ENCODE measurements at places on chromosomes 4 and X.

- no peak for DNase-seq
Observed at GRCh38 chr4:43458293-43458692, 565.8 kb downstream of the GRXCR1 start.

GRCh38 chr4:102707150-102707549, 53.6 kb downstream of the MANBA start:
- no peak for DNase-seq

GRCh38 chrX:136417806-136418205, 69.9 kb upstream of the BRS3 start:
- no peak for DNase-seq

GRCh38 chrX:150594584-150594983, 26.2 kb downstream of the MTM1 start:
- no peak for DNase-seq

- DNase-seq = no peak
Observed at GRCh38 chr4:173056271-173056670, 112.3 kb upstream of the GALNT7 start.

DNA sequence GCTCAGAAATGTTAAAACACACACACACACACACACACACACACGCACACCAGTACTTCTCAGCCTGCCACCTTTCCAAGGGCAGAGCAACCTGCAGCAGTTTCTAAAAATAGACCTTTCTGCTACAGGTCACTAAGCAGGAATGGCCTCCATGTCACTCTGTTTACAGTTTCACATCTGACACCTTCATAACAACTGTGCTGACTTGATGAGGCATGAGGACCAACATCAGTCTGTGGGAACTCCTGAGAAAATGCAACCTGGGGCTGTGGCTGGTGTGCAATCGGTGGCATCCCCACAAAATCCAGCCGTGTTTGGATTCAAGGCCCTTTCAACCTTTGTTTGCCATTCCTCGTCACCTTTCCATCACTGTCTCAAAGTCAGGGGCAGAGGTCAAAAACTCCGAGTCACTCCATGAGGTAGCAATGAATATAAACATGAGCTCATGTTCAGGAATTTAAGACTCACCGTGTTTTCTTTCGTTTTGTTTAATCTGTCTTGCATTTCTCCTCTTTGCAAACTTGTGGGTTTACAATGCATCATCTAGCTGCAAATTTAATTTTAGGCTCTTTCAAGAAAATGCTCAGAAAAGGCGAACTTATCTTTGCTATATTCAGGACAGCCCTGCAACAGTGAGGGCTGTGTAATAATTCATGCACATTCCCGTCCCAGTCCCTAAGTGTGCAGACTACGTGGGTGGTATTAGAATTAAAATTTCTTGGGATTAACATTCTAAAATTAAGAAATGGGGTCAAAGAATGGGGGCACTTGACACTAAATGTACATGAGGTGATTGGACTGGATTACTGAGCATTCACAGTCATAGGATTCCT, 135.3 kb downstream of the SHROOM3 start:
- no peak for DNase-seq

DNA sequence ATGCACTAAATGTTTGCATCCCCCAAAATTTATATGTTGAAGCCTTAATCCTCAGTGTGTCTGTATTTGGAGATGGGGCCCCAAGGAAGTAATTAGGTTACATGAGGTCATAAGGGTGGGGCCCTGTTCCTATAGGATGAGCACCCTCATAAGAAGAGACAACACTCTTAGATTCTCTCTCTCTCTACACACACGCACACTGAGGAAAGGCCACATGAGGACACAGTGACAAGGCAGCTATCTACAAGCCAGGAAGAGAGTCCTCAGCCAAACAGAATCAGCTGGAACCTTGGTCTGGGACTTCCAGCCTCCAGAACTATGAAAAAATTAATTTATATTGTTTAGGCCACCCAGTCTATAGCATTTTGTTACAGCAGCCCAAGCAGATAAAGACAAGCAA, 69.3 kb upstream of the NOCT start:
- DNase-seq = no peak

- no peak for DNase-seq
Observed at GRCh38 chr4:127737295-127737694, 7.1 kb downstream of the SLC25A31 start.

- DNase-seq = no peak
Observed at GRCh38 chr4:153799694-153800074, 10.8 kb upstream of the SFRP2 start.

- DNase-seq = no peak
Observed at GRCh38 chr4:84237008-84237407, 262.1 kb downstream of the NKX6-1 start.

GRCh38 chr4:168019921-168020320, 72.4 kb upstream of the ANXA10 start:
- DNase-seq = no peak

DNA sequence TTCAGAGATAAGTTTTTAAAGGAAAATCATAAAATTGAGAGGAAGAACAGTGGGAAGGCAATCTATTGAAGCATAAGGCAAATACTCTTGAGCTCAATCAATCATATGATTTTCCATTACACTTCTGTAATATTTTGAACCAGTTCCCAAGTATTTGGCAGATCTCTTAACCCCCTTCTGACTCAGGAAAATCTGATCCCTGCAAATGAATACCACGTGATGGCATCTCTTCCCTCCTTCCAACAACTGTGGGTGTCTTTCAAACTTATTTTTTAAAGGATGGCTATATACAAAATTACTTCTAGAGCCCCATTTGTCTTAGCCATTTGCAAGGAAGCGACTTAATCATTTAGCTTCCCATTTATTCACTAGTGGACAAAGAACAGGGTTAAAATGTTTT, 41.9 kb downstream of the AMOT start:
- no peak for DNase-seq

DNA sequence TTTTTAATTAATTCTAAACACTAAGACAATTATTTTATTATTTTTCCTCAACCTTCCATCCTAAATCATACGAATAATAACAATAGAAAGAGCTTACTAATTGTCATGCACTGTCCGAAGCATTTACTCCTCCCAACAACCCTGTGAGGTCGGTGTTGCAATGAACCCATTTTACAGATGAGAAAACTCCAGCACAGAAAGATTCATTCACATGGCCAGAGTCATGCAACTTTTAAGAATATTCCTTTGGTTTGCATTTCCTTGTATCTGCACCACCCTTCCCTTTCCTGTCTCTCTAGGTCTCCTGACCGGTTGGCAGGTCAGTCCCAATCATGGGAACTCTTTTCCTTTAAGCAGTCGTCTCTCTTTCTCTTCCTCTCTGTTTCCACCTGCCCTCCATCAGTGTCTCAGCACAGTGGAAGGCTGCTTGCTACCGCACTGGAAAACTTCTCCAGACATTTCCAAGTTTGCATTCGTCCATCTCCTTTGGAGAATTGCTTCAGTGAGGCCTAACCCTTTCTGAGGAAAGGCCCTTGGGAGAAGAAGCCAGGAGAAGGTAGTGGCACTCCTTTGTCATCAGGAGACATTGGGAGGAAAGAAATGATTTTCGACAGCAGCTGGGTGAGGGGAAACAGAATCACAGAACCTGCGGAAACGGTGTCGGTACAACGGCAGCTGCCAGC, 1.9 kb upstream of the TMSB4X start:
- DNase-seq = no peak

DNA sequence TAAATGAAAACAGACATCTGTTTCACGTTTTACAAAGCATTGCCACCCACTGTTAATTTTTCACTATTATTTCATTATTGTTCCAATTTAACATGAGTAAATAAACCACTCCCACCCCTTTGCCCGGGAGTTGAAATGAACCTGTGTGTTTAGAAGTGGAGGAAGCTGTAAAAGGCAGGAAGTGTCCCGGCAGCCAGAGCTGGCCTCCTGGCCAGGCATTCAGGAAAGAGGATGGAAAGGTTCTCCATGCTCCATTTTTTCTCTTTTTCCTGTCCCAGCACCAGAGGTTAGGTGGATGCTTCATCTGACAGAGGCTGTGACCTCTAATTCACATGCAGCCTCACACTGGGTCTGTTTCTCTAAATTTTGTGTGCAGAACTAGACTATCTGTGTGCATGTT, 55.5 kb upstream of the LNX1 start:
- DNase-seq = no peak

DNA sequence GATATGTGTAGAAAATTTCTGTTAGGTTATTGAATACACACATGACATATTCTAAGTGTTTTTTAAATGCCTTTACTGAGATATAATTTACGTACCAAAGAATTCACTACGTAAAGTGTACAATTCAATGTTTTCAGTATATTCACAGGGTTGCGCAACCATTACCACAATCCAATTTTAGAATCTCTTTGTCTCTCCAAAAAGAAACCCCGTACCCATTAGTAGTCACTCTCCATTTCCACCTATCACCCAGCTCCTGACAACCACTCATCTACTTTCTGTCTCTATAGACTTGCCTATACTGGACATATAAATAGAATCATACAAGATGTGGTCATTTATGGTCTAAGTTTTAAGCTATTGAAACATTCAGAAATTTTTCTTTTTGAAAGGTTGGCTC, 53.0 kb upstream of the FBXW7 start:
- DNase-seq = no peak

- peak; percentile 4 for DNase-seq
Observed at GRCh38 chrX:56728752-56729151, 291 bp upstream of the NBDY start.

- no peak for DNase-seq
Observed at GRCh38 chr4:180828455-180829018, 1414.7 kb upstream of the TENM3 start.

- DNase-seq = no peak
Observed at GRCh38 chr4:69718396-69719271, 41.8 kb downstream of the SULT1B1 start.

GRCh38 chr4:68175562-68176155, 46.0 kb upstream of the TMPRSS11F start:
- DNase-seq = peak; percentile 19

GRCh38 chrX:47264483-47265173, 31.8 kb downstream of the USP11 start:
- no peak for DNase-seq

DNA sequence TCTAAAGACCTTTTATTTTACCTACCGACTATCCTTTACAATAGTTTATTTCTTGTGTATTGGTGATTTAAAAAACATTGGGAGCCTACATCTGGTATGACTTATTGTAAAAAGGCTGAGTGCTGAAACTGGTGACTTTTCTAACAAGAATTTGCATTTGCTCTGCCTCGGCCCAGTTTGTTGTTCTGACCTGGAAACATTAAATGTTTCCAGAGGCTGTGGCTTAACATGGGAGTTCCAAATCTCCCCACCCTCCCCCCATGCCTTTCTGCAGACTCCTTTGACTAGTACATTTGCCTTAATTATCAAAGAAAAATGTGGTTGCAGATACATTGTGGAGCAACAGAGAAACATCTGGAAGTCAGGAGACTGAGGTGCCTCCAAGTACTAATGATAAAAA, 39.8 kb downstream of the SPCS3 start:
- no peak for DNase-seq

DNA sequence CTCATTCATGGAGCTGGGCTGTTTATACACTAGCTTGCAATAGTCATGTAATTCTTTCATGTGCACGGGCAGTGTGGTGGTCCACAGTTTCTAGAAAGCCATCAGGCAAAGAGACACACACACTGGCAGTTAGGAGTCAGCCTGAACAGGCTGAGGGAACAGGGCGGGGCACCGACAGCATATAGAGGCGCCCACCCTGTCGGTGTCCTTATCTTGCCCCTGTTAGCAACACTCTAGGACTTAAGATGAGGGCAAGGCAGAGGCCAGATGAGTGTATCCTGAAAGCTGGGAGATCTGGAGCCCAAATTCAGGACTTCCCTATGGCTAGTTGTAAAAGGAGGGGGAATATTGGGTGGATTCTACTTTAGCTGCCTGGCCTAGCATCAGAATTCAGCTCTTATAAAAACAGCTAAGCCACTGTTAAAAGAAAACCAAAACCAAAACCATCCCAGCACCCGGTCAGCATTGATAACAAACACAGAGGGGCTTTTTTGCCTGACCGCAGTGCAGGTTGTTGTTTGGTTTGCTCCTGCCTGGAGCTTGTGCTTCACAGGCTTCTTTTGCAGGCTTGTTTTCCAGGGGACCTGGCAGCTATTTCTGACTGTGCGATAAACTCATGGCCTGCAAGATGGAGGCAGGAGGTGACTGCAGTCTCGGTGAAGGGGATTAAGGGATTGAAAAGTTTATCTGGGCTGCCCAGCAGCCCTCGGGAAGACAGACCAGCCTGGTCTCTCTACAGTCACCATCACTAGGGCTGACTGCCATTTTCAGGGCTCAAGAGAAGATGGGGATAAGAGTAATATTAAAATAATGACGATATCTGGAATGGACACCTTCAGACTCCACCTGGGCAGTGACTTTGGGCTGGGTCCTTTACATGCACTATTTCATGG, 638.9 kb downstream of the MID1IP1 start:
- no peak for DNase-seq

DNA sequence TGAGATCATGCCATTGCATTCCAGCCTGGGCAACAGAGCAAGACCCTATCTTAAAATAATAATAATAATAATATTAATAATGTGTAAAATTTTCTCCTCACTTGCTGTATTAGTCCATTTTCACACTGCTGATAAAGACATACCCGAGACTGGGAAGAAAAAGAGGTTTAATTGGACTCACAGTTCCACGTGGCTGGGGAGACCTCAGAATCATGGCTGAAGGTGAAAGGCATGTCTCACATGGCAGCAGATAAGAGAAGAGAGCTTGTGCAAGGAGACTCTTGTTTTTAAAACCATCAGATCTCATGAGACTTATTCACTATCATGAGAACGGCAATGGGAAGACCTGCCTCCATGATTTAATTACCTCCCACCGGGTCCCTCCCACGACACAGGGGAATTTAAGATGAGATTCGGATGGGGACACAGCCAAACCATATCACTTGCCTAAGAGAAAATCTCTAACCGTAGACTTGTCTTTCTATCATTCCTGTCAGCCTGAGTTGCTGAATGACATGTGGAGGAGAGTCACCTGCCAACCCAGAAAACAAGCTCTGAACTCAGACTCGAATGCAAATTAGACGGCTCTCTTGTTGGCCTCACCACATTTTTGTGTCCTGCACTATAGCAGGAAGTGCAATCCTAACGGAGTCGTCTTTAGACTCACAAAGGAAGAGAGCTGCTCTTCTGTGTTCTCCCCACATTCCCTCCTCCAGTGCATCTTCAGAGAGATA, 51.9 kb upstream of the DCTD start:
- no peak for DNase-seq

DNA sequence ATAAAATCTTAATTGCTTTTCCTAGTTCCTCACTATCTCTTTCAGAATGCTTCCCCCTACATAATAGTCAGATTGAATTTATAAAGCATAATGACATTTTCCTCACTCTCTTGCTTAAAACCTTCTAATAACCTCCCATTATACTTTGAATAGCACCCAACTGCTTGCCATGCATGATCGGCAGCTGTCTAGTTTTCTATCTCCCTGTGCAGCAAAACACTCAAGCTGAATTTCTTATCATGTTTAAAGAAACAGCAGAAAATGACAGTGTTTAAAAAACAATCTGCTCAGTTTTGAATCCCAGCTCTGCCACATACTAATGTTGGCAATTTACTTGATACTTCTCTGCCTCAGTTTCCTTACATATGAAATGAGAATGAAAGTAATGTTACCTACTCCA, 947.1 kb upstream of the HS3ST1 start:
- no peak for DNase-seq

GRCh38 chrX:8849458-8849857, 48.3 kb upstream of the FAM9A start:
- no peak for DNase-seq

Measured in CD4-positive, alpha-beta T cell treated with Interleukin-1 beta for 1 hour (primary cell).